ENCODE measurements at places on chromosomes 13 and 19. TPM values are rescaled to one million over a fixed set of nuclear protein-coding genes. Genes with fewer than 3 reads are reported as not detected.

GRCh38 chr13:108813587-108814170 is 184.3 kb downstream of the MYO16 start:
- no peak for DNase-seq

GRCh38 chr13:84400706-84401105 is 518.4 kb upstream of the SLITRK1 start:
- no peak for DNase-seq

DNA sequence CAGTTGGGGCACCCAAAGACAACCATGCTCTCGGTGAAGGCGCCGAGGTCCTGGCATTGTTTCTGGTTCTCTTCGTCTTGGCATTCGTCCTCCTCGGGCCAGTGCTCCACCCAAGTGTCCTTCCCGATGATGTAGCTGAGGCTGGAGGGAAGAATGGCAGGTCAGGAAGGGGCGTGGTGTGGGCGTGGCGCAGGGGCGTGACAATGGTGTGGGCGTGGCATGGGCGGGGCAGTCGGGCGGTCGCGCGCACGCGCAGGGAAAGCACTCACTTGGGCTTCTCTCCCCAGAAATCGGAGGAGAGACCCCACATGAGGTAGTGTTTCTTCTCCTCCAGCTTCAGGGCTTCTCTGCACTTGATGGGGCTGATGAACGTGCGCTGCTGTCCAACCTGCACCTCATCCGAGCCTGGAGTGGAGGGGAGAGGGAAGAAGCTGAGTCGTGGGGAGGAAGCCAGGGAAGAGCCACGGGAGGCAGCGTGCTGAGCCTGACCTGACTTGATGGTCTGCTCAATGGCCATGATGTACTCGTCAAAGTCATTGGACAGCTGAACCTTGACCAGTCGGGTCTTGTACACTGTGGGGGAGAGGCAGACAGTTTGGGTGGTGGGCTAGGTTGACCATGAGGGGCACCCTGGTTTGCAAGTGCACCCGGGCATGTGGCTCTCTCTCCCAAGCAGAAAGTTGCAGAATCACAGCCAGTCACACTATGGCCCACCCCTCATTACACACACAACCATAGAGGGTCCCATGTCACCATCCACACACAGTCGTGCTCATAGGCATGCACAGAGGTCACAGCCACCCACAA is 8.1 kb upstream of the TNFSF14 start:
- no peak for DNase-seq

DNA sequence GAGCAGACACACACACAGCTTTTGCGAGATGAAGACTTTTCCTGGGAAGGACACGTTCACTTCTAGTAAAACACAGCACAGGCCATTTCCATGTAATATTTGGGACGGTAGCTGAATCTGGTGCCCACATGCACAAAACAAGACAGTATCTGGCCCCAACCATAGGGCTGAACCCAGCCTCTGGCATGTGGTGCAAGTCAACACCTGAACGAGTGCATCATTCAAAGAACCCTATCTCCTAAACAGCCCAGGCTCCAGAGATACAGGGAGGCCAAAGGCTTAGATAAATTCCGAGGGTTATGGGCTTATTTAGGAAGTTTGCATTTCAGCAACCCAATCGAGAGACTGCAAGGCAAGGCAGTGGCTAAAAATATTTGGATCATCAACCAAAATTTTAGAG is 2.7 kb upstream of the TFDP1 start:
- no peak for DNase-seq

GRCh38 chr13:29489650-29490560 is 105.6 kb downstream of the SLC7A1 start:
- no peak for DNase-seq

GRCh38 chr13:25906191-25906661 is 145.6 kb downstream of the SHISA2 start:
- DNase-seq = no peak

GRCh38 chr13:96632536-96633320 is 361.5 kb downstream of the OXGR1 start:
- no peak for DNase-seq

DNA sequence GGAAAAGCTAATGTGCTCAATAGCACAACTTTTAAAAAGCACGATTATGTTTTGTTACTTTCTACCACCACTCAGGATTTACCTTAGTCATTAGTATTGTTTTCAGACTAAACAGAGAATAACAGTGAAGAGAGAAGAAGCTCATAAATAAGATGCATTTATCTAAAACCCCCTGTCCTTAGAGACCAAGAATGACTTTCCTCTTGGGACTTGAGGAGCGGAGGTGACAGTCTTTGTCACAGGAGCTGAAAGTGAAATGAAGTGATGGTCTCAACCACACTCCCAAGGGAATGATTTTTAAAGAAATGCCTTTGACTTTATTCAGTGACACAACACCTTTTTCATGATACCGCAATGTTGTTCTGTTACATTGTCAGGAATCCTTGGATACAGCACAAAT is 190.6 kb upstream of the NBEA start:
- no peak for DNase-seq

- no peak for DNase-seq
Measured at GRCh38 chr19:40228346-40228745, 1.9 kb upstream of the CCNP start.

DNA sequence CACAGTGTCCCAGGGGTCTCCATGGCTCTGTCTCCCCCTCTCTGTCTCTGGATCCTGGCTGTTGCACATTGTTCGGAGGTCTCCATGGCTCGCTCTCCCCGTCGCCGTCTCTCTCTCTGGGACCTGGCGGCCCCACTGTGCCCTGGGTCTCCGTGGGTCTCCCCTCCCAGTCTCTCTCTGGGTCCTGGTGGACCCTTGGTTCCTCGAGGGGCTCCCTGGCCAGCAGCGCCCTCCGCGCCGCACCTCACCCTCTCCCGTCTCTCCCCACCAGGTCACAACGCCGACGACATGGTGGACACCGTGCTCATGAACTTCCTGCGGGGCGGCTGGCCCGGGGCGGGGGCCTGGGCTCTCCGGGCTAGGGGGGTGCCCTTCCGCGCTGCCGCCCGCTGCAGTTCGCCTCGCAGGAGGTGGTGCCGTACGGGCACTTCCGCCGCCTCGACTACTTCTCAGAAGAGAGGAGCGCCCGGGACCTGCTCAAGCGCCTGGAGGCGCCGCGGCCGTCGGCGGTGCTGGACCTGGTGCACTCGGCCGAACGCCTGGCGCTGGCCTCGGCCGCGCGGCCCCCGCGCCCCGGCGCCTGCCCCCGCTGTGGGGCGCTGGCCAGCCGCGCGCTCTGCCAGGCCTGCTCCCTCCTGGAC is 29.1 kb downstream of the SIGLEC5 start:
- DNase-seq = no peak

Gene ARHGEF7
- 34.2 TPM for total RNA-seq

Gene PPM1N
- 1.9 TPM for total RNA-seq

Measured in hematopoietic multipotent progenitor cell (in vitro differentiated cells).